Breast epithelium (tissue), 4 donors: ENCODE measurements at places on chromosomes 3 and 15. TPM values are rescaled to one million over a fixed set of nuclear protein-coding genes. Genes with fewer than 3 reads are reported as not detected.
A peak's percentile ranks its signal among the peaks of the same experiment; 100 is the strongest.

GRCh38 chr3:25151281-25151902 is 276.7 kb upstream of the RARB start:
- DNase-seq = no peak

GRCh38 chr3:122186372-122186771 is 2.9 kb downstream of the CASR start:
- DNase-seq = no peak

DNA sequence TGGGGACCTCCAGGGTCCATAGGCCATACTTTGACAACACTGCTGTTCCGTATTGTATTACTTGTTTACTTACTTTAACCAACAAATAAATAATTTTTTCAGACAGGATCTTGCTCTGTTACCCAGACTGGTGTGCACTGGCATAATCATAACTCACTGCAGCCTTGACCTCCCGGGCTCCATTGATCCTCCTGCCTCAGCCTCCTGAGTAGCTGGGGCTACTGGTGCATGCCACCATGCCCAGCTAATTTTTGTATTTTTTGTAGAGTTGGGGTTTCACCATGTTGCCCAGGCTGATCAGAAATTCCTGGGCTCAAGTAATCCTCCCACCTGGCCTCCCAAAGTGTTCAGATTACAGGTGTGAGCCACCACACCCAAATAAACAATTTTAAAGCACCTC is 64.9 kb upstream of the C15orf39 start:
- no peak for DNase-seq

- DNase-seq = peak; percentile 56
Observed at GRCh38 chr3:65953881-65954733, 84.6 kb downstream of the MAGI1 start.

DNA sequence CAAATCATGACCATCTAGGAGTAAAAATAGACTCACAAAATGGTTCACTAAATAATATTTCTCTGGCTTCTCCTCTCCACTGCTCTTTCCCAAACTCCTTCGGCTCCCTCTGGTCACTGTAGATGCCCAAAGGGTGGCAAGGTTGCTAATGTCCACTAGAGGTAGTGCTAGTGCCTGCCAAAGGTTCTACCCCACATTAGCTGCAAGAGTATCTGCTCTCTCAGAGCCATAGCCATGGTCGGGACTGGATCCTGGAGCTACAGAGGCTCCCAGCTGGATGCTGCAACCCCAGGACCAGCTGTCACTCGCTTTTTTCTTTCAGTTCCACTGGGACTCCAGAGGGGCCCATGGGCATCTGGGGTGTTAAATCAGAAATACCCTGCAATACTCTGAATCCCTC is 8.5 kb downstream of the HTR3D start:
- no peak for DNase-seq

DNA sequence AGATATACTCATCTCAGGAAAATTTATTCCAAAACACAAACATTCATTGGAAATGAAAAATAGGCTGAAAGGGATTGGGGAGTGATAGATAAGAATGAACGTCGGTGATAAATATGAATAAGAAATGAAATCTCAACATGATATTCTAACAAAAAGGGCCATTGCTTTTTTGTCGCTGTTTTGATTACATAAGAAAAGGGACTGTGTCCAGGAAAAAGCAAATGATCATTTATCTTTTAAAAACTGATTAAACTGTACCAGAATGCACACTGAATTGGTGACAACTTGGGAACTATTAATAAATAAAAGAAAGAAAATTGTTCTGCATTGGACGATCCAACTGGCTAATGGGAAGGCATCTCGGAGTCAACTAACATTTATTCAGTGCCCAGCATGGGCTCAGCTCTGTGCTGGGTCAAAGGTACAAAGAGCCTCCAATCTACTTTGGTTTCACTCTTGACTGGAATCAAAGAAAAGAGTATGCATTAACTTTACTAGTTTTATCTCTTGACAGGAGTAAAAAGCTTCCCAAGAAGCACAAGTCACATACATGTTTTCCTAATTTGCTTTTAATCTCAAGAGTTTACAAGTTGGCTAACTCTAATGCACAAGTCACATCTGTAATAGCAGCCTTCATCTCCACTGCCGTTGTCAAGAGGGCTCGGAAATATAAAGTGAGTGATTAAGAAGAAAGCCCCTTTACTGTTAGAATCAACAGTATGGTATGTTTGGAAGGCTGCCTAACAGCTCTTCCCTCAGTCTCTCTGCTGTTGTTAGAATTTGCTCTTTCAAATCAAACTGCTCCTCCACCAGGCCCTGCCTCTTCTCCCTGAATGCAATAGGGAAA is 280.0 kb downstream of the IGSF11 start:
- DNase-seq = no peak

- DNase-seq = no peak
Observed at GRCh38 chr15:39783244-39783820, 691 bp upstream of the FSIP1 start.

GRCh38 chr3:67109651-67110204 is 111.6 kb downstream of the KBTBD8 start:
- no peak for DNase-seq

DNA sequence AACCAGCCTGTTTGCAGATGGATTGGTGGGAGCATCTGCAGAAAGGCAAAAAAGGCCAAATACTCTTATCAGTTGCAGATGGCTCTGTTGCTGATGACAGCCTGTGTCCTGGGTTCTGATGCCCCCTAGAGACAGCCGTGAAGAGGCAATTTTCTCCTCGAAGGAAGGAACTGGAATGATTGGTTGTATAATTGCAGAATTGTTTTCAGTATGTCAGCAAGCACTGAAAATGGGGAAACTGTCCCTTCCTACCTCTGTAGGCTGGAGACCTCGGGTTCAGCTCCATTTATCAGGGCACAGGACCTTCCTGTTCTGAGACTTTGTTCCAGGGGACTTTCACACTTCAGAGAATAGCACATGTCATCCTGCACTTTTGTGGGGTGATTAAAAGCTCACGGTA is 103.0 kb downstream of the PGPEP1L start:
- DNase-seq = no peak

- DNase-seq = no peak
Observed at GRCh38 chr15:88656760-88657221, 18.0 kb downstream of the ISG20 start.

GRCh38 chr3:97074546-97074945 is 260.2 kb downstream of the EPHA6 start:
- no peak for DNase-seq

DNA sequence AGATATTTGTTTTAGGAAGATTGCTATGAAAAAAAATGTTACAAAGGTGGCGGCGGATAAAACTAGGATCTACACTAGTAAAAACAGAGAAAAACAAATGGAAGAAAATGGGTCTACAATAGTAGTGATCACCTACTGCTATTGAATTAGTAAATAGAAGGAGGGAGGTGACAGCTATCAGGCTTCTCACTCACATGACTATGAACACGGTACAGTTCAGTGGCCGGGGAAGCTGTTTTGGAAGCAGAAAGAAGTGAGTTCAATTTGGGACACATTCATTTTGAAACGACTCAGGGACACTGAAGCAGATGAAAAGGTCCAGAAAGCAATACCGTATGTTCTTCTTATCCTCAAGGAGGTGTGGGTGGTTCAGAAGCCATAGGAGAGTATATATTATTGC is 138.3 kb downstream of the GSK3B start:
- DNase-seq = no peak

GRCh38 chr3:43582866-43583265 is 38.9 kb downstream of the ANO10 start:
- no peak for DNase-seq

DNA sequence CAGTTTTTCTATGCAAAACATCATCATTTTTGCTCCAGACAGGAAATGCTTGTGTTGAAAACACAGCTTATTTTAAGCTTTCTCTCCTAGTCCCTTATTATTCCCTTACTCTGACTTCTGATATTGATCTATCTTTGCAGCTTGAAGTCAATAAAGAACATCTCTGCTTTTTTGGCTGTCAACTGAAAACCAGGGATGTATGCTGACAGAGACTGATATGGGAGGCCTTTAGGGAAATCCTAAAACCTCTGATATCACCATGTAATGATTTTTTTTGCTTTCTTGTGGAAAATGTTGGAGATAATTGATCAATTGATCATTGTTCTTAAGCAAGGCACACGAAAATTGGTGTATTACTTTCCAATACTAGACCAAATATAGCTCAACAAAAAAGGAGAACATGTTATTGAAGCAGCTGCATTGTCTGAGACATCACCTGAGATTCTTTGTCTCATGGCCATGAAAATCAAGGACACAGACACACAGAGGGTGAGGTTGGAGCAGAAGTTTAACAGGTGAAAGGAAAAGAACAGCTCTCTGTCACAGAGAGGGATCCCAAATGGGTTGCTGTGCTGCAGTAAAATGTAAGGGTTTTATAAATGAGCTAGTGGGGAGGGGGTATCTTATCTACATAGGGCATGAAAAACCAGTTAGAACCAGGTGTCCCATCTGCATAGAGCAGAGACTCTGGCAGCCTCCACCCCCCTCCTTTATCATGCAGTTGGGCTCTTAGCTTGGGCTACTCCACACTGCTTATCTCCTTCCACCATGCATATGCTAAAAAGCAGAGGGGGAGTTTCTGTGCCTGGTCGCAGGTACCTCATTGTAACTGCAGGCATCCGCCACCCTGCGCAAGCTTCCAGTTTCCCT is 17.0 kb upstream of the SENP7 start:
- no peak for DNase-seq

DNA sequence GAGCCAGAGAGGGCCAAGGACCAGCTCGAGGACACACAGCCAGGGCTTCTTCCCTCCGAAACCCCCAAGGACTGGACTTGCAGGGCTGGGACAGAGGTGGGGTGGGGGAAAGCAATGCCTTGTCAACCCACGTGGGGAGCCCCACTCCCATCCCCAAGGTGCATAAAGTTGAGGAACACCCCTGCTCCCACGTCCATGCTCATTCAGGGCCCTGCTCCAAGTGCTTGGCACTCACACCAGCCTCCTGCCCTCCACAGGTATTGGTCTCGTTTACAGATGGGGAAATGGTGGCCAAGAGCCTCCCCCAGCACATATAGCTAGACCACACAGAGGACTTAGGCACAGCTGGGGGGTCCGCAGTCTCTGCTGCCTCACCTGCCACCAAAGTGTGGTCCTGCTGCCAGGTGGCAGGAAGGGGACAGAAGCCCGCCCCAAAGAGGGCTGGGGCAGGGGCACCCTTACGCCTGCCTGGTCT is 50.5 kb upstream of the CSPG4 start:
- no peak for DNase-seq

DNA sequence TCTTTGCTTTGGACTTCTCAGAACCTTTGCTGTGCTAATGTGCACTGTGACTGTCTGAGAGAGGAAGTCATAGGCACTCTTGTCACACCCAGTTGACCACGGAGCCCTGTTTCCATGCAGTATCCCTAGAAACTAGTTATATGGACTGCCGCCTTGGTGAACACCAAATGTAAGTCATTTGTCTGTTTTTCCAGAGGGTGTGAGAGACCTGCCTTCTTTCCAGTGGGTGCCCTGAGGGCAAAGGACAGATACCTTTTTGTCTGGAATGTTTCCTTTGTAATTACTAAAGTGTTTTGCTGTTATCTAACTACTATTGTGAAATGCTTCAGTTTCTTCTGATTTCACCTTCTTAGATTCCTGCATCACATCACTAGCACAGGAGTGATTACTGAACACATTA is 91.8 kb downstream of the LARS2 start:
- DNase-seq = no peak

DNA sequence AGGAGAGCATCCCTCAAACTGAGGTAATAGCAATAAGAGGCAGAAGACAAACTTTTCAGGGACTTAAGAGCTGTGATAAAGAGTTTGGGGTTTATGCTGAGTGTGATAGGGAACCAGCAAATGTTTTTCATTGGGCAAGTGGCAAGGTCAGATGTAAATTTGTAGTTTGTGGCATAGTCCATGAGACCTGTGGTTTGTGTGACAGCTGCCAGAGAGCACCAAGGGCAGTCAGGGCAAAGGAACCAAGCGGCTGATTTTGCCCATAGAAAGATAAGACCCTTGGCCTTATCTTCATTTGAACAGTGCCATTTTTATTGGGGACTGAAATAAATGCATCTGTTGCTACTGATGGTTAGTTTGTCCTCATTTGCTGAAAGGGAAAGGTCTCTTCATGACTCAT is 220.3 kb downstream of the LRRN1 start:
- no peak for DNase-seq

DNA sequence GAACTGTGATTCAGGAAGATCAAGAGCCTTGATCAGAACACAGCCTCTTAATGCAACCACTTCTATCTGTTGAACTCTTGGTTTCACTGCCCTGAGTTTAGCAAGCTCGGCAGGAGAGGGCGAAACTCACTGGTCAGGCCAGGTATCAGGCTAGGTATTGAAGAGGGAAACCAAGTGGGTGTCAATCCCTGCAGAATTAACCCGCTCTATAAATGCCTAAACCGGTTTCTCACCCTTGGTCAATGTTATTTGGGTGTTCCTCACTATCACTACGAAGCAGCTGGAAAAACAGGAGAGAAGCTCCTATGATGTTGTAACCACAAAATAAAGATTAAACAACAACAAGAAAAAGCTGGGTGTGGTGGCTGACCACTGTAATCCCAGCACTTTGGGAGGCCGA is 23.9 kb downstream of the LIPH start:
- DNase-seq = no peak

- DNase-seq = no peak
Observed at GRCh38 chr15:67063689-67064606, 1.5 kb upstream of the SMAD3 start.

DNA sequence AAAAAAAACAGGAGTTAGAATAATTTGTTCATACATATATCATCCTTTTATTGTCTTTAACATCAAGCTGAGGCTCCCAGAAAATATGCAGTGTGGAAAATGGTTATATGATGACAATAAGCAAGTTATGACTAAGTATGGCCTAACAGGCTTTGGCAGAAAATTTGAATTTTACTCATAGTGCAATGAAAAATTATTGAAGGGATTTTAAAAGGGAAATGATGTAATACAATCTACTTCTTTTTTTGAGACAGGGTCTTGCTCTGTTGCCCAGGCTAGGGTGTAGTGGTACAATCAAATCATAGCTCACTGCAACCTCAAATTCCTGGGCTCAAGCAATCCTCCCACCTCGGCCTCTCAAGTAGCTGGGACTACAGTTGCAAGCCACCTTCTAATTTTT is 78.7 kb downstream of the FAIM start:
- no peak for DNase-seq

- no peak for DNase-seq
Observed at GRCh38 chr3:127017229-127017628, 34.3 kb downstream of the PLXNA1 start.

GRCh38 chr3:124227150-124227630 is 235.3 kb upstream of the ROPN1 start:
- no peak for DNase-seq

GRCh38 chr15:93640411-93640962 is 551.5 kb upstream of the RGMA start:
- DNase-seq = no peak

Gene GOLGA6A
- total RNA-seq = not detected

Gene DOCK3
- 0.66 TPM for total RNA-seq

Gene ZPLD1
- 0.59 TPM for total RNA-seq

Gene HRH1
- 3.8 TPM for total RNA-seq

Gene SERPINI2
- not detected for total RNA-seq

Gene HRG
- not detected for total RNA-seq

Gene SEMA5B
- 0.32 TPM for total RNA-seq

Gene PCSK6
- 18.0 TPM for total RNA-seq

Gene ZNF501
- 5.4 TPM for total RNA-seq

Gene SLC24A5
- not detected for total RNA-seq

Gene FAM227B
- 4.9 TPM for total RNA-seq

Gene CFAP92
- 1.3 TPM for total RNA-seq

Gene ZNF662
- total RNA-seq = 8.2 TPM
